Skin of body (tissue), 3 donors: ENCODE measurements at places on chromosomes 16 and 17.

- no peak for DNase-seq
These were observed 46.1 kb downstream of the WSB1 start for GRCh38 chr17:27339836-27340550.

DNA sequence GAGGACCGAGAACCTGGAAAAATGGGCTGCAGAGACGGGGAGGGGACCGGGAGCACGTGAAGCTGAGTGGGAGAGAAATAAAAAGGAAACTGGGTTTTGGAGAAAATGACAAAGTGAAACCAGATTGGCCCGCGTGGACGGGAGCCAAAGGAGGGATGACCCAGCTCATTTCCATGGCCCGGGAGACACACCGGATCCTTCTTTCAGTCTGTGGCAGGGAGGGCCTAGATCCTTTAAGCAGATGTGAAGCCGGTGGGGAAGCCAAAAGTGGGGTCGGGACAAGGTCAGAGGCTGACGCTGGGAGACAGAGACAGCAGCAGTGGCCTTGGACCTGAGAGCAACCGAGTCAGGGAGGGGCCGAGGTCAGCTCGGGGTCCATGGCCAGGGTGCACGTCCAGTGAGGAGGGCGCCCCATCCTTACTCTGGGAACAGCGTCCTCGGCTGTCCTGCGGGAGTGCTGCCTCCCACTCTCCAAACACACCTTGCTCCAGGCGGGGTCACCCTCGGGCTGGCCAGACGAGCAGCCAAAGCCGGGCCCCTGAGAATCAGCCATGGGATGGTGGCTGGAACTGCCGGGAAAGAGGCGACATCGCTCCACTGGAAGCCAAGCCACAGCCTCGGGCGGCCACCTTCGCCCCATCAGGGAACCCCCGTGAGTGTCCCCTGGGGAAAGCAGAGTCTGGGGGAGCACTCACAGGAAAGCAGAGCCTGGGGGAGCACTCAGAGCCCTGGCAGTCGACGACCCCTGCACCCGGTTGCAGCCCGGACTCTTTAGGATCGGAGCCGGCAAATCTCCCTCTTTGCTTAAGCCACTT, 17.3 kb downstream of the CA5A start:
- DNase-seq, result peak; percentile 69

- no peak for DNase-seq
These were observed 6.9 kb downstream of the ALYREF start for GRCh38 chr17:81884520-81884919.

DNA sequence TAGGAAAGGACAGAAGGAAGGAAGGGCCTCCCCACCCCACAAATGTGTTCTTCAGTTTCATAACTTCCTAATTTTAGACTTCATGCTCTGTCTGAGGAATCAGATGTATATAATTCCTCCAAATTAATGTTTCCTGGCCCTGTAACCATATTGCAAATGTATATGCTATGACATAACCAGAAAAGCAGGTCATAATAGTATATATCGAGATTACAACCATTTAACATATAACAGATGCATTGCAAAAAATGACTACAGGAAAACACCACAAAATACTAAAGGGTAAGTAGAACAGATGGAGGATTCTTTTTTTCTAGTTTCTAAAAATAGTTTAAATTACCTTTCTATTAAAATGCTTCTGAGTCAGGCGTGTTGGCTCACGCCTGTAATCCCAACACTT, 3.1 kb upstream of the EXOC7 start:
- DNase-seq, result no peak

GRCh38 chr17:8673612-8674011, 43.1 kb upstream of the MYH10 start:
- DNase-seq, result peak; percentile 44

- no peak for DNase-seq
These were observed 78.9 kb downstream of the C16orf95 start for GRCh38 chr16:87238361-87238715.

DNA sequence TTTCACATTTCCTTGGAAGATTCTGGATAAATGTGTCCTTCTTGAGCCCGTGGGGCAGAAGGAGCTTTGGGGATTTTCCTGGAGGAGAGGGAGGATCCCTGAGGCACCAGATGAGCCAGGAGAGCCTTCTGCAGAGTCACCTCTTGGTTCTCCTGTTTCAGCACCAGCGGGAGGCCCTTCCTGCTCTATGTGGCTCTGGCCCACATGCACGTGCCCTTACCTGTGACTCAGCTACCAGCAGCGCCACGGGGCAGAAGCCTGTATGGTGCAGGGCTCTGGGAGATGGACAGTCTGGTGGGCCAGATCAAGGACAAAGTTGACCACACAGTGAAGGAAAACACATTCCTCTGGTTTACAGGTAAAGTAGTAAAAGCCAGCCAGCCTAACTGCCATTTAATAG, 77.1 kb downstream of the ARSG start:
- DNase-seq, result no peak

GRCh38 chr16:89556750-89557689, 3.5 kb upstream of the RPL13 start:
- peak; percentile 47 for DNase-seq

DNA sequence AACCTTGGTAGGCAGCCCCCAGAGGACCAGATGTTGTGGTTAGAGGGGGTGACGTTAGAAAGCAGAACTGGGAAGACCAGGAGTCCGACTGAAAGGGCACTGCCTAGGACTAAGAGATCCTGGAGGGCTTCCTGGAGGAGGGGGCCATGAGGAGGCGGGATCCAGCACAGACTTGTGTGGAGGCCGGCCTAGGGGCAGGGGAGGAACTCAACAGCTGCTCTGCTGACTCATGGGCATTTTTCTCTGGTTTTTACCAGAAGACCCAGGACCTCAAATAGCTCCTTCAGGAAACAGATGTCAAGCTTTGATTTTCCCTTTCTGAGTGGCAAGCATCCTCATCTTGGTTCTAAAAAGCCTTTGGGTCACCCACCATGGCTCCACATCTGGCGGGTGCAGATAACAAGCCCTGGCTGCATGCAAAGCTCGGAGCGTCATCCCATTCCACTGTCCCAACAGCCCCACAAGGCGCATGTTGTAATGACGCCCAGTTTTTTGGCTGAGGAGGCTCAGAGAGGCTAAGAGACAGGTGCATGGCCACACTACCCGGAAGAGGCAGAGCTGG, 29.0 kb downstream of the IL21R start:
- no peak for DNase-seq

DNA sequence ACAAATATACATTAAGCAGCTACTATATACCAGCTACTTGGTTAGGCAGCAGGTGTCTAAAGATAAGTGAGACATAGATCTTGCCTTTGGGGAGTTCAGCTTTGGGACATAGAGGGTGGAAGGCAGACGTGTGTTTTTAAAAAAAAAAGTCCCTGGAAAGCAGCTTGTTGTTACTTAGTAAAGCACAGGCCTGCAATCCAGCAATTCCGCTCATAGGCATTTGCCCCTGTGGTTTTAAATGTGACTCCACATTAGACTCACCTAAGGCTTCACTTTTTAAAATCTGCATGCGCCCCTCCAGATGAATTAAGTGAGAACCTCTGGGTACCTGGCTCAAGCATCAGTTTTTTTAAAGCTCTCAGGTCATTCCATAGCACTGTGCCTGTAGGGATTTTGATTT, 7.2 kb upstream of the MLYCD start:
- DNase-seq, result no peak

DNA sequence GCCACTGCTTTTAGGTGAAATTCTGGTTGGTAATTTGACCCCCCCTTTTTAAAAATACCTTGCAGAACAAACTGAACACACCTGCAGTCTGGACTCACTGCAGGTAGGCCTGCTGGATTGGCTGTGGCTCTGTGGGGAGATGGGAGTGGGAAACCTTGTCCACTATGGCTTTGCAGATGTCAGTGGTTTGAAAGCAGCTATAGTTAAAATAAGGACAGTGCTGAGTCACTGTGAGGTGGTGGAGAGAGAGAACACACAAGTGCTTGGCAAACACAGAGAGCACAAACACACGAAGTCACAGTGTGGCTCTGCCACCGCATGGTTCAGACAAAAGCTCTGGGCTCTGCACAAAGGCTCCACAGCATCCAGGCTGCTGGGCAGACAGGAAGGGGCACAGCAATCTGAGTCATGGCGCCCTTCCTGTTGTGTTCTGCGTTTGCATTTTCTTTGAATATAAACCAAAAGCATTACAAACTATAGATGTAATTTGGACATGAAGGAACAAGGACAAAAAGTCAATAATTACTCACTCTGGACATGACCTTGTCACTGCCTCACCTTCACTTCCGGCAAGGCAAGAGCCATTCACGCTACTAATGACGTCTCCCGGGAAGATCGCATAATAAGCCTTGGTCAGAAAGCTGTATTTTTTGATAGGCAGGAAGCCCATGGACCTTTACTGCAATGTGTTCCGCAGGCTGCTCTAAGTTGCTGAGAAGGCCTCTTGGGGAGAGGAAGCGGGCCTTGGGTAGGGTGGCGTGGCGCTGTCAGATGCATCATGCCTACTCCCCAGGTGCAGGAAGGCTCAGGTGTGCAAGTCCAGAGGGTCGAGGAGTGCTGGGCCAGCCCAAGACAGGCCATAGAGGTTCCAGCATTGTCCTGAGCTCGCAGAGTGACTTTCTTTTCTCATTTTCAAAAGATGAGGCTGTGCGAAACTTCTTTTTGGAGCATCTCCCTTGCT, 60.1 kb upstream of the MED9 start:
- no peak for DNase-seq
